ENCODE measurements at places on chromosomes 1 and 21. TPM values are rescaled to one million over a fixed set of nuclear protein-coding genes. Genes with fewer than 3 reads are reported as not detected.

INTS7 gene
- 35.3 TPM for total RNA-seq

DNA sequence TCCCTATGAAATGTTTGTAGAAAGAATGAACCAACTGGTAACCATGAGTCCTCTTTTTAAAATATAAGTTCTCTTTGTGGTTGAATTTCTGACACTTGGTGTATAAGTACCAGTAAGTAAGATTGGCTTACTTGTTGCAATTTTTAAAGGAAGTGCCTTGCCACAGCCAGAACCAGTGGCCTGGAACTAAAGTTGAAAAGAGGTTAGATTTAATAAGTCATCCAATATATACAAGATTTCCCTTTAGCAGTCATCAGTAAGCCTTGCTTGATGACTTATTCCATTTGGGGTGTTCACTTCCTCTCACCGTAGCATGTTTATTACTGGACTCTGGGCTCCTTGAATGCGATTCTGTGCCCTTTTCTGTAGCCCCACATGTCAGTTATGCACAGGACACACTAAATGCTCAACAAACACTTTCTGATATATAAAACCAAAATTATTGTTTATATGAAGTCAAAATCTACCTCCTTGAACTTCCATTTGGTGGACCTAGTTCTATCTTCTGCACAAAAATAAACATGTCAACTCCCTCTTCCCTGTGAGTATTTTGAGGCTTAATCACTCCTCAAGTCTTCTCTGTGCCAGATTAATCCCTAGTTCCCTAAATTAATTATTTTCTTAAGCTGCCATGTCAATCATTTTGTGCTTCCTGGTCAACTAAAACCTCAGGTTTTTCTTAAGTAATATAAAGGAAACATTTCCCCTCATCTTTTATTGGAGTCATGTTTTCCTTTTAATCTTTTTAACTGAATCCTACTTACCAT is 218.1 kb downstream of the ST6GALNAC3 start:
- no peak for DNase-seq

- DNase-seq: no peak
Measured at GRCh38 chr1:243916160-243916559, 66.1 kb upstream of the AKT3 start.

GRCh38 chr21:40315626-40316025 is 448.4 kb downstream of the PCP4 start:
- DNase-seq: no peak

- DNase-seq: no peak
Measured at GRCh38 chr21:33828083-33828482, 87.5 kb downstream of the ATP5PO start.

GRCh38 chr1:148362626-148363438 is 120.3 kb downstream of the PPIAL4G start:
- DNase-seq: peak; percentile 34

All from Calu3 (cell line).